ENCODE measurements at places on chromosomes 3 and 15.

DNA sequence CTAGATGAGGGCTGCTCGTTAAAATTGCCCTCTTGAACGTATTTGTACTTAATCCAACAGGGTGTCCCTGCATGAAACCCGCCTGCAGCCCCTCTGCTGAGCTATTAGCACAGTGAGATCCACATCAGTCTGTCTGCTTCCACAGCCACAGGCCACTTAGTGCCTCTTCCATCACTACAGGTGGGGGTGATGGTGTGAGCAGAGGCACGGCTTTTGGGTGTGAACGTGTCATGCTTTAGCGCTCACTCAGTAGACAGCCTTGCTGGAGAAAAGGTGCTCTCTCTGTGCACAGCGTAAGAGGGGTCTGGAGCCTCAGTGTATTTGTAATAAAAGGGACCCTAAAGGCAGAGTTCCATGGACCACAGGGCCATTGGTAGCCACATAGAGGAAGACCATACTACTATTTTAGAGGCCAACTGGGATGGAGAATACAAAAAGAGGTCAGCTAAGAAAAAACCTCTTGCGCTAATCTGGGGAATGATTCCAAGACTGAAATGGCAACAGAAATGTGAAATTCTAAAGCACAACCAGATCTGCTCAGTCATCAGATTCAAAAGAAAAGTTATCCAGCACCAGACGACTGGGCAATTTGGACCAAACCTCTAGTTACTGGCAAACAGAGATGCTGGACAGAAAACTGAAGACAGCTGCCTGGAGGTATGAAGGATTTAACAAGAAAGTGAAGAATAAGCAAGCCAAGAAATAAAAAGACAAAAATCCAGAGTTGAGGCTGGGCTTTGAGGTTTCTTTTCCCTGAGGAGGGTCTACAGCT, 120.2 kb downstream of the ATP10A start:
- no peak for DNase-seq

DNA sequence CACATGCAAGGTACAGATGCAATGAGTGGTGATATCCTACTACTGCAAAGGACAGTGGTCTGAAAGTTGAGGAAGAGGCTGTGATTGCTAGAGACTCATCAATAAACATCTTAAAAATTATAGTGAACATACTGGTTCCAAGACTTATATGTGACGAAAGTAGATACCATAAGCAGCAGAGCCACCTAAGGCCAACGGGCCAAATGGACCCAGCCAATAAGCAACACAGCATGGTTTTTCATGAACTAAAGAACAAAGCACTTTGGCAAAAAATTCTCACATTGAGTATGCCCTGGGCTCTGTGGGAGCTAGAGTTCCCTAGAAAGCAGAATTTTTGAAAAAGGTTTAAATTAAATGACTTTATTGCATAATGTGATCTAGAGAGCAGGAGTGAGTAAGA, 272.1 kb downstream of the SI start:
- no peak for DNase-seq

DNA sequence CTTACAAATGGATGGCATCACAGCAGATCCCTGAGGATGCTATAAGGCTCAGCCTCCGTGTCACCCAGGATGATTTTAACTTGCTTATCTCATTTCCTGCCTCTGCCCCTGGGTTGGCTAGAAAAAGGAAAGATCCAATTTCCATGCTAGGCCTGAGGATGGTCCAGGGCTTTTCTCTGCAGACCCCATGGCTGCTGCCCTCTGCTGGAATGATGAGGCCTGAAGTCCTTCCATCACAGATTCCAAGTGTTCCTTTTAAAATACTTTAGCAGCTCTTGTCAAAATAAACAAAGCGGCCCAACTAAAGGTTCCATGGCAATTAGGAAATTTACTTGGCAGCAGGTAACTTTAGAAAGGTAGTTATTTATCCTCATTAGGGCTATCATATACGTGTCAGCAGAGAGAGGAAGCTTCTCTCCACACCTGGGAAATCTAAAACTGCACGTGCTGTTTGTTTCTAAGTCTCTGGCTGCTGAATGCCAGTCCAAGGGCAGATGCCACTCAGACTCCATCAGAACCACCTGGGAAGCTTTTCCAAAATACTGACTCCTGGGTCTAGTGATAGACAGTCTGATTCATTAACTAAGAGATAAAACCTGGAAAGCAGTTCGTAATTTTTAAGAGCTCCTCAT, 401.9 kb upstream of the IL12A start:
- DNase-seq = no peak

GRCh38 chr3:112653209-112653871, 12.4 kb upstream of the CCDC80 start:
- DNase-seq = no peak

Measured in cortex of kidney (tissue), 1 donor.